ENCODE measurements at places on chromosomes 12 and 14. TPM values are rescaled to one million over a fixed set of nuclear protein-coding genes. Genes with fewer than 3 reads are reported as not detected.
A peak's percentile ranks its signal among the peaks of the same experiment; 100 is the strongest.

Gene SMIM41
- polyA plus RNA-seq, result not detected

Gene MGST1
- 0.63 TPM for polyA plus RNA-seq

Gene TAS2R50
- polyA plus RNA-seq, result not detected

Gene HOXC10
- polyA plus RNA-seq, result not detected

DNA sequence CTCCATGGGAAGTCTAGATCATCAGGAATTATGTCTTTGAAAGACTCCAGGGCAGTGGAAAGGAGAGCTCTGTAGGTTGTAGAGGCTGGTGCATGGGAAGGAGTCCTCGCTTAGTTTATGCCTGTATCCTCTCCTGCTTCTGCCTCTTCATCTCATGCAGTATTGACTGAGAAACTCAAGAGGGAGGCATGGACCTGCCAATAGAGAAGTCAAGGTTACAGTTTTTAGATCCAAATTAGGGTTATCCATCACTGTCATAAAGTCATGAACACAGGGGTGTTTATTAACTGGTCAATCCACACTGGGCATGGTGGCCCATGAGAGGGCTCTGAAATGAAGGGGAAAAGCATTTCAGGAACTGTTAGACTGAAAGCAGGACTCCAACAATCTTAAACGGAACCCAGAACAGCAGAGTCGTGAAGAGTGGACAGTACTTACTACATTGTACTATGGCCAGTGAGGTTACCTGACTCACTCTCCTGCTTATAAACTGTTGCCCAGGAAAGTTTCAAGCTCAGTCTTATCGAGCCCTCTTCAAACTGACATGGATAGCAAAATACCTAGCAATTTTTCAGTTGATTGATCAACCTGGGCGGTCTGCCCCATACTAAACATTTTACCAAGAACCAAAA, 30.1 kb upstream of the DHRS7 start:
- peaks cover 7% of the 10 kb centered on the region for H3K27me3 ChIP-seq
- no peak overlapping the region for H3K4me3 ChIP-seq
- H3K4me1 ChIP-seq, result no peaks in the 10 kb centered on the region
- peak; percentile 14 for DNase-seq

- peaks cover 32% of the 10 kb centered on the region for H3K27me3 ChIP-seq
- no peak overlapping the region for H3K27ac ChIP-seq
- H3K36me3 ChIP-seq, result no peaks in the 10 kb centered on the region
- H3K4me3 ChIP-seq, result peak overlapping the region; percentile 86
- peaks cover 19% of the 10 kb centered on the region for H3K4me1 ChIP-seq
- DNase-seq, result peak; percentile 7
Measured at GRCh38 chr14:52949711-52950409, 990 bp downstream of the FERMT2 start.

DNA sequence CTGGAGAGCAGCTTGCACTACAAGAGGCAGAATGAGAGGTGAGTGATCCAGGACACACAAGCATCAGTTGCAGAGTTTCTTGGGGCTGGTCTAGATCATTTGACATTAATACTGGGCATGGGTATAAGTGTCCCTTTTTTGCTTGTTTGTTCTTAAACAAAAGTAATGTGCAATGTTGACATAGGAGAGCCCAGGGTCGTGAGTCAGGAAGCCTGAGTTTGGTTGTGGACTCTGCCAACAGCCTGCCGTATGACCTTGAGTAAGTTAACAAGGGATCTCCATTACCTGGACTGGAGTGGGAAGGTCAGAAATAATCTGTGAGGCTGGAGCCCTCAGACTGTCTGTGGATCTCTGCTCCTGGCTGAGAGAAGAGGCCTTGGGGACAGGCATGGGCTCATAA, 170.3 kb downstream of the KCNA5 start:
- no peaks in the 10 kb centered on the region for H3K4me1 ChIP-seq
- DNase-seq, result no peak
- H3K27me3 ChIP-seq, result no peaks in the 10 kb centered on the region
- H3K36me3 ChIP-seq, result no peaks in the 10 kb centered on the region
- no peak overlapping the region for H3K4me3 ChIP-seq

- no peak overlapping the region for H3K4me3 ChIP-seq
- H3K27me3 ChIP-seq, result peaks cover 2% of the 10 kb centered on the region
- peaks cover 30% of the 10 kb centered on the region for H3K4me1 ChIP-seq
Measured at GRCh38 chr12:546265-546919, 86.7 kb downstream of the B4GALNT3 start.

DNA sequence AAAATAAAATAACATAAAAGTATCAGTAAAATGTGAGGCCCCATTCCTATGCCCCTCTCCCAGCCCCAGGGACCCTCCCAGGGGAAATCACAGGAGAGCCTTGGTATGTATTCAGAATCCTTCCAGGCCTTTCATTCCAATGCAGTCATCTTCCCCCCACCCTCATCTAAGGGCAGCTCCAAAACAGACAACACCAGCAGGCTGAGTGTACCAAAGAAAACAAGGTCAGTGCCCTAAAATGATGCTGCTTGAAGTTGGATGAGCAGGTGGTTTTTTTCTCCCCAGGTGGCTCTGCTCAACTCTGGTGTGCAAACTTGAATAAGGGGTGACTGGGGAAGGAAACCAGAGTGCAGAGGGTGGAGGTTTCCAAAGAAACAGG, 56.2 kb downstream of the TSPAN9 start:
- H3K27ac ChIP-seq, result no peak overlapping the region
- peaks cover 14% of the 10 kb centered on the region for H3K27me3 ChIP-seq
- no peak for DNase-seq
- H3K36me3 ChIP-seq, result no peaks in the 10 kb centered on the region
- H3K4me3 ChIP-seq, result no peak overlapping the region
- H3K4me1 ChIP-seq, result peaks cover 21% of the 10 kb centered on the region
